ENCODE measurements at places on chromosomes 1 and 21. TPM values are rescaled to one million over a fixed set of nuclear protein-coding genes. Genes with fewer than 3 reads are reported as not detected.

The CHAF1B gene
- polyA plus RNA-seq: 1.6 TPM

DNA sequence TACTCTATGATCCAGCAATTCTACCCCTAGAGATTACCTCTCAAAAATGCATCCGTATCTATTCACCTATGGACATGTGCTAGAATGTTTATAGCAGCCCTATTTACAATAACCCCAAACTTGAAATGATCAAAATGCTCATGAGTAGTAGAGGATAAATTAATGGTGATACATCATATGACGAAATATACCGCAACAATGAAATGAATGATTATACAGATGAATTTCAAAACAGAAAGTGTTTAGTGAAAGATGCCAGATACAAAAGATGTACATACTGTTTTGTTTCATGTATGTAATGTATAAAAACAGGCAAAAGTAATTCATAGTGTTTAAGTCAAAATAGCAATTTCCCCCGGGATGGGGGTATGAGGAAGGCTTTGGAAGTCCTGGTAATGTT, 91.0 kb upstream of the CD55 start:
- no peak for DNase-seq

DNA sequence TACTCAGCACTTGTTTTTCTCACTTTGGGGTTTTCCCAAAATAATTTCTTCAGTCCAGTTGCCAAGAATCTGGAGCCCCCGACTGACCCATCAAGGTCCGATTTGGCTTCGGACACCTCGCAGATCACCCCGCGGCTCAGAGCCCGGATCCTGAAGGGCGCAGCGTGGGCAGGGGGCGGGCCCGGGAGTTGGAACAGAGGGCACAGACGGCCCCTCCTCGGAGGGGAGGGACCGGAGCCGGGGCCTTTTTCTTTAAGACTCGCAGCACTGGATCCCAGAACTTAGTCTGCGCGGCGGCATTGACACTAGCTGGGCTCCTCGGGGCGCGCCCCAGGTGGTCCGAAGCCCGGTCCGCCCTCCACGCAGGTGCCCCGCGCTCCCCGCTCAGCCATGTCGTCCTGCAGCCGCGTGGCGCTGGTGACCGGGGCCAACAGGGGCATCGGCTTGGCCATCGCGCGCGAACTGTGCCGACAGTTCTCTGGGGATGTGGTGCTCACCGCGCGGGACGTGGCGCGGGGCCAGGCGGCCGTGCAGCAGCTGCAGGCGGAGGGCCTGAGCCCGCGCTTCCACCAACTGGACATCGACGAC, at the start of gene CBR3:
CBR3 (plus strand) TSS at position 277 of the 588 bp plus-strand sequence; CDS start at position 391, 114 bp downstream.
- peak; percentile 50 for DNase-seq

- no peak for DNase-seq
These were observed 16.1 kb downstream of the EIF2B3 start for GRCh38 chr1:44970317-44970716.

DNA sequence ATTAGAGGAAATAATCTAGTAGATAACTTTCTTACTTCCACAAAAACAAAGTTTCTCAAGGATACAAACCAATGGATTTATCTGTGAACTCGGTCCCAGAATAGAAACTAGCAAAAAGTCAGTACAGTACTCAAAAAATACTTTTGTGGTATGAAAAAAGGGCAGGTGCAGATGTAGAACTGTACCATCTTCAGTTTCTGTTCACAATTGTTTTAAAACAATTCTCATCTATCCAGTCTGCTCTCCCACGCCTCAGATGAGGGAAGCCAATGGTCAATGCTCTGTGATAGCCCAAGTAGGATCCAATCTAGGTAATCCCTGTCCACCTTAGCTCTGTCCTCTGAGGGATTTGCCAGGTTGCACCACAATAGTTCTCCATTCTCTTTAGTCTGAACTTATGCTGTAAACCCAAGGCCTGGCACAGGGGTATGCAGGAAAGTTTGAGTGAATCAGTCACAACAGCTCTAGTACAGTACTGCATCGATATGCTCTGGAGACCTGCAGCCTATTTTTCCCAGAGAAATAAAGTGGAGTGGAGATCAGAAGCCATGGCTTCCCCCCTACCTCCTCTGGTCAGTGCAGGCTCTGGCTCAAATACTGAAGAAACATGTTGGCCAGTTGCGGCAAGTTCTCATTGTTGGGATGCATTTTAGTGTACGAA, 1.4 kb downstream of the KTI12 start:
- DNase-seq: no peak

The SPRR3 gene
- 1.2 TPM for polyA plus RNA-seq

GRCh38 chr1:17304151-17304825, 3.7 kb upstream of the PADI4 start:
- no peak for DNase-seq

DNA sequence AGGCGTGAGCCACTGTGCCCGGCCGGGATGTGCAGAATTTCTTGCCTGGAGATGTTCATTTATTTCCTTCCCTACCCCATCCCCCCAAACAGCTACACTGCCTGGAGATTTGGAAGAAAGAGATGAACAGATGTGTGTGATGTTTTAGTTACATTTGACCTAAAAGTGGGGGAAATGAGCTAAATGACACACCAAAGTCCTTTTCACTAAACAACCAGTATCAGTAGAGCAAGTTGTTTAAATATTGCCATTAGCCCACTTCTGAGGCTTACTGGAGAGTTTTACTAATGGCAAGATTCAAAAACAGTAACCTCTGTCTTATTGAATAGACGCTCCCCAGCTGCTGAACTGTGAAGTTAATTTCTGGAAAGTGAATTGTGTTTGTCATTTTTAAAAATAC, 100.1 kb downstream of the RUNX1 start:
- DNase-seq: no peak

DNA sequence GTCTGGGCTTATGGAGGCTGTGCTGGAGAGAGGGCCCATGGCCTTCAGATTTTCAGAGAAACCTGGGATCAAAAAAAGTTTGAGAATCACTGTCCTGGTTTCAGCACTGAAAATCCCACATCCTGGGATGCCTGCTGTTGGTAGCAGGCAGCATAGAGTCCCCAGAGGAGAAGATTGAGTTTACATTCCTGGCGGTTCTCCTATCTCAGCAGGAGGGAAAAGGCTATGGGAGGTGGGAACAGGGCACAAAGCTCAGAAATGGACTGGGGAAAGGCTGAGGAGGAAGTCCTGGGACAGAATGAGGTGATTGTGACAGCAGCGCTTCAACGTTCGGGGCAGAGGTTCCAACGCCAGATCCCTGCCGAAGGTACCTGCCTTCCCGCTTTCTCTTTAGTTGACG, 103.4 kb downstream of the ETS2 start:
- DNase-seq: no peak

The HSF2BP gene
- polyA plus RNA-seq: 0.55 TPM
